ENCODE measurements at places on chromosomes 2 and 18.

GRCh38 chr18:45825258-45826044 lies at the start of gene SIGLEC15:
Gene SIGLEC15 (plus strand): TSS chr18:45825675. CDS start chr18:45825729, 54 bp downstream.
- no peak for DNase-seq

DNA sequence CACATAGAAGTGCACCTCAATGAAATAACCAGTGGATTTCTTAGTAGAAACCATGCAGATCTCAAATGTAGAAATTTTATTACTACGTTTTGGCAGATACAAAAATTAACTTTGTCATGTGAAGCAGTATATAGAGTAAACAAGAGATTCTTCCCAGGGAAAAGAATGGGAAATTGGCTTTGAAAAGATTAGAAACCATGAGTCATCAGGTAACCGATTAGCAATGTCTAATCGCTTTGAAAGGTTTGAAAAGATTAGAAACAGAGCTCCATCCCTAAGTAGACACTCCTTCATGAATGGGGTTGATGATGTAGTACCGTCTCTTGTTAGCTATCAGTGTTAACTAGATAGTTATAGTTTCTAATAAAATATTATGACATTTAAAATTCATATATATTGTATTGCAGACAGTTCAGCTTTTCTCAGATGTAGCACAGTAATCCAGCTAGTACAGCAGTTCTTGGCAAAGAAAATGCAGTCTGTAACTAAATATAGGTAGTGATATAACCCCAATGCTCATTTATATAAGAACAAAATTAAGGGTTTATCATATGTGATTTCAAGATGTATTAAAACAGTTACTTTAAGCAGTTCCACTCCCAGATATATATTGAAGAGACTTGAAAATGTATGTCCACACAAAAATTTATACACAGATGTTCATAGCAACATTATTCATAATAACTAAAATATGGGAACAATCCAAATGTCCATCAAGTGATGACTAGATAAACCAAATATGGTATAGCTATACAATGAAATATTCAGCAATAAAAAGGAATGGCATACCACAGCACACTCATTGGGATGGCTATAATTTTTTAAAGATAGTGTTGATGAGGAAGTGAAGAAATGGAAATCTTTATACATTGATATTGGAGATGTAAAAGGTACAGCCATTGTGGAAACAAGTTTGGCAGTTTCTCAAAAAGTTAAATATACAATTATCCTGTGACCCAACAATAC lies 113.9 kb downstream of the PTPN4 start:
- DNase-seq: no peak

DNA sequence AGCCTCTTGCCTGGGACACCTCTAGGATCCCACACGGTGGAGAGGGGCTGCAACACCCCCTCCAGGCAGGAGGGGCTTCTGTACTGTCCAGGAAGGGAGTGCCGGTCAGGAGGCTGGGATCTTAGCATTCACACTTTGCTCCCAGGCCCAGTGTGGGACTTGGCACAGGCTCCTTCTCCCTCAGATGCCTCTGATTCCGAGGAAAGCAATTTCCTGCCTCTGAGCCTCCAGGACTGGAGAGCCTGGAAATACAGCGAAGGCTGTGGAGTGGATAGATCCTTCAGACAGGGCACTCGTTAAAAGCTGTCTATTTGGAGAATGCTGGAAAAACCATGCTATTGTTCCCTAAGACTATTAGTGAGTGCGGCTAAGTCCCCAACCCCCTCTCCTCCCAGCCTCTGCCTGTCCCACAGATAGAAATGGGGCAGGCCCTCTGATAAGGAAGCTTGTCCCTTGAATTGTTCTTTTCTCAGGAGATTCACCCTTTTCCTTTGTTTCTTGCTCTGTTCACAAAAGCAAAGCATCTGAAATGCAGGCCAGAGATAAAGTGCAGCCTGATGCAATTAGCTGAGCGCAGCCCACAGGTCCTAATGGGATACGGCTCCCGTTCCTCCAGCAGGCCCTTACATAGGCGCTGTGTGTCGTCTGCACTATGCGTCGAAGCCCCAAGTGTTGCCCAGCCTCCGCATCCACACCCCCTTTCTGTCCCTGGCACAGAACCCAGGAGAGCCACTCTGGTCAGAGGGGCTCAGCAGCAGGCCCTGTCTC lies 252.2 kb downstream of the KLHL29 start:
- DNase-seq: no peak

DNA sequence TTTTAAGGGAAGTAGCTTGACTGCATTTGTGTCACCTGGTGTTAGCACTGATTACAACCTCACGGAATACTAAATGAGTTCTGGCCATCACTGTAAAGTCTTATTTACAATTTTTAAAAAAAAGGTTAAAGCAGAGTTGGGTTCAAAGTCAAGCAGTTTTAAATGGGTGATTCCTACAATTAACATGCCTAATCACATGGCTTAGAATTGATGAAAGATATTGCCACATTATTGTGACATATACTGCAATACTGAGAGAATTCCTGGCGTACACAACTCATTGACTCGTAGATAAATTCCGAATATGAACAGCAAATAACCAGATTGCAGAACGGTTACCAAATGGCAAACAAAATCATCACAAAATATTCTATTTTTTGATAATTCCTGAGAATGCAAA lies 34.2 kb downstream of the ROCK2 start:
- no peak for DNase-seq
